ENCODE measurements at places on chromosomes 7 and 10.
A peak's percentile ranks its signal among the peaks of the same experiment; 100 is the strongest.

- peak; percentile 71 for DNase-seq
These were observed 22.3 kb downstream of the MAP3K8 start for GRCh38 chr10:30456266-30456665.

GRCh38 chr10:104441329-104442000, 87.8 kb downstream of the CFAP58 start:
- DNase-seq = no peak

DNA sequence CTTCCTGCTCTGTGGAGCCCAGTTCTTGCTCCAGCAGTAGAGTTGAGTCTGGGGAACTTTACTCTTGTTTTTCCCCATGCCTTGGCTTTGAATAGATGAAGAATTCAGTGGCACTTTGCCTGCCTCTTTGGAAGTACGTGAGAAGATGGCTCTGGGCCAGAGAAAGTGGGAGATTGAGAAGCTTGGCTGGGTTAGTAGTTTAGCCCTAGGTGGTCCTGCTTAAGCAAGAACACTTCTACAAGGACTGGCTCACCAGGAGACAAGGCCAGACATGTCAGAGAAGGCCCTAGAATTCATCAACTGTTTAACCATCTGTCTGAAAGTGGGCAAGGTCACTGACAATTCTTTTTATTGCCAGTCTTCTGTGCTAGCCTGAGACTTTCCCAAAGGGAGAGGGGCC, 410.3 kb downstream of the TYW1 start:
- no peak for DNase-seq

- DNase-seq = no peak
These were observed 1133.7 kb downstream of the GATA3 start for GRCh38 chr10:9188022-9188810.

DNA sequence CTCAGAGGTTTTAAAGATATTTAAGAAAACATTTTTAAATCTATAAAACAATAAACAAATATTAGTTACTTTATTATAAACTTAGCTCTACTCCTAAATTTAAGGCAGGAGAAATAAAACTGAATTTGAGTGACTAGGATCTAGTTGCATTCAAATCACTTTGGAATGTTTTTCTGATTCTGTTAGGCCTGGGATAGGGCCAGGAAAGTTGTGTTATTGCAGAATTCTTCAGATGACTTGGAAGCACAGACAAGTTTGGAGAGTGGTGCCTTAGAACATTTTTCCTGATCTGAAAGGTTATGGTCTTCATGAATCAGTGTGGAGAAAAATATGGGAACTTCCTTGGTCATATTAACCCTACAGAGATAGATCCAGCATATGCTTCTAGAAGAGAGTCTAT, 15.6 kb upstream of the SLC25A13 start:
- no peak for DNase-seq

DNA sequence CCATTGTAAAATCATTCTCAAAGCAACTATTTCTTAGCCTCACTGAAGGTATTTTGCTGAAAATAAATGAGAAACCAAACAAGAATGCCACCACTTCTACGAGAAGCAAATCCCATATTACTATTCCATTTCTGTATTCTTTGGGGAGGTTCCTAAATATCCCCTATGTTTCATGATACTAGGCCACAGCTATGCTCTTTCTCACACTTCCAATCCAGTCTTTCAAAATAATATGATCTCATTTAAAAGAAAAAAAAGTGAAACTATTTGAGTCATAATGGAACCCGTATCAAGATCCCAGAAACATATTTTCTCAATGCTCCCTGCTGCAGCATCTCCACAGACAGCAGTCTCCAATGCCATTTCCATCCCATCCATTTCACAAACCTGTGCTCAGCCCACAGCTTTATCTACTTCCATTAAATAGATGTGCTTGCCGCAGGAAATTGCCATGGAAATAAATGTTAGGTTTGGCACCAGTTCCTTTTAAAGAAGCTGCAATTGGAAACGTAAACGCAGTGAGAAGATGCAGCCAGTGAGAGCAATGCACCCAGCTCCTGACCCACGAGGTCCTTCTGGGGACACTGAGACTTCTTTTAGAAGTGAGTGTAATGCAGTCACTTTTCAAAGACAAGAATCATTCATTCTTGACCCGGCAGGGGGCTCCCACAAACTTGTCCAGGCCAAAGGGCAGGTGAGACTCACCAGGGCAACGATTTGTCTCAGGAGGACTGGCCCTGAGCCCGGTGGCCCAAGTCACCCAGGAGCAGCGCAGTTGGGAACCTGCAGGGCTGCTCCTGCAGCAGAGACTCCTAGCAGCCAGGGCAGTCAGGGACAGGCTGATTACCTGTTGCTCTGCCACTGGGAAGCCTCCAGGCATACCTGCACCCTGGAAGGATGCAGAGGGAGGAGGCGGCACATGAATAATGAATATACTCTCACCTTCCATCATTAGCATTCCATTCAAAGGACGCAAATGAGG, 99.6 kb downstream of the C10orf90 start:
- DNase-seq = no peak

DNA sequence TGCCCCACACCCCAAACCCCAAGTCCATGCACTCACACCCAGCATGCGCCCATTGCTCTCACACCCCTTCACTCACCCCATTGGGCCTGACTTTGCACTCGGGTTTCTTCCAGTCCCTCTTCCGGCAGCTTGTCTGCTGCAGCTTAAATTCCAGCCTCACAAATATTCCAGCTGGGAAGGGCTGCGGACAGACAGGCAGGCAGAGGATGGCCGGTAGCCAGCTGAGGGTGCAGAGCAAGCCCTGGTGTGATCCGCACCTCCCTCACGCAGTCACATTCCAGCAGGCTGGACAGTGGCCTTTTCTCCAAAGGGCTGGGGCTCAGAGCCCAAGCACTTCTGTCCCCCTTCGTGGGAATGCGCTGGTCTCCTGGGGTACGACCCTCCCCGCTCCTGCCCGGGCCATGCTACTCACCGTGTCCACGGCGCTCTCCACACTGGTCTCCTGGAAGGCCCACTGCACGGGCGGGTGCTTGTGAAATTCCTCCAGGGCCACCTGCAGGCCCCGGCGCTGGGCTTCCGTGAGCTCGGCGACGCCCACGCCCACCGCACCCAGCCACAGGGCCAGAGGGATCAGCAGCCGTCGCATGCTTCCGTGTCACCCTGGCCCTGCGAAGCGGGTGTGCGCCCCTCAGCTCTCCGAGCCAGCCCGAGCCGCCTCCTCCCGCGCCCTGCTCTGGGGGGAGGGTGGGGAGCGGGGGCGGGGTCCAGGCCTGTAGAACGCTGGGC, 1.2 kb downstream of the RARRES2 start:
- no peak for DNase-seq

- DNase-seq = peak; percentile 97
These were observed 81.4 kb upstream of the LAMB4 start for GRCh38 chr7:108211382-108212201.

GRCh38 chr7:2776401-2776800, 67.7 kb downstream of the GNA12 start:
- DNase-seq = no peak

- no peak for DNase-seq
These were observed 765.9 kb downstream of the GRID1 start for GRCh38 chr10:85600744-85601081.
